ENCODE measurements at places on chromosomes 5 and 9. TPM values are rescaled to one million over a fixed set of nuclear protein-coding genes. Genes with fewer than 3 reads are reported as not detected.

DNA sequence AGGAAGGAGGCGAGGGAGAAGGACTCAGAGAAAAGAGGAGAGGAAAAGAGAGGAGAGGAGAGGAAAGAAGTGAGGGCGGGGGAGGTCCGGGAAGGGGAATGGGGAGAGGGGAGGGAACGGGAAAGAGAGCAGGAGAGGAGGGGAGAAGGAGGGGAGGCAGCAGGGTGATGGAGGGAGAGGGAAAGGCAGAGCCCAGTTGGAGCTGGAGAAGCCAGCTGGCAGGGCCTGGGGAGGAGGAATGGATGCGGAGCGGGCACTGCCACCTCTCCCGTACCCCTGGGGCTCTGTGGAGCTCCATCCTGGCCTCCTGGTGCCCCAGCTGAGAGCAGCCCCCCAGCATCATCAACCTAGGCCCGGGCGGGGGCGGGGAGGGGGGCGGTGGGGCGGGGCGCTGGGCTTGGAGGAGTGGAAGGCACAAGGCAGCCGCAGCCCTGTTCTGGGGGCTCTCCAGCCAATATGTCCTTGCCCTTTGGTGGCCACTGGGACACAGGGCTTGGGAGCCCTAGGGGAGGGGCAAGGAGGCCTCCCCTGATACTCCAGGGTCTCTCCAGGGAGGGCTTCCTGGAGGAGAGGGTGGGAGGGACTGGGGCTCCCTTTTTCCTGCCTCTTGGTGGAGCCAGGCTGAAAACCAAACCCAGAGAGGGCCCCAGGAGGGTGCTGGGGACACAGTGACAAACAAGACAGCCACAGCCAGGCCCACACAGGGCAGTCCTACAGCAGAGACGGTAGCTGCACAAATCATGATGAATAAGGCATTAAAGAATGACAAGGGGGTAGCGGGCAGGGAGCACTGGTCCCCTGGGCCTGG lies 123.7 kb downstream of the C9orf50 start:
- peaks cover 26% of the 10 kb centered on the region for H3K4me1 ChIP-seq
- H3K27ac ChIP-seq, result peak overlapping the region; percentile 92
- H3K27me3 ChIP-seq, result no peaks in the 10 kb centered on the region
- peak overlapping the region; percentile 81 for H3K4me3 ChIP-seq

GRCh38 chr5:50947906-50948683 lies 281.7 kb downstream of the PARP8 start:
- no peaks in the 10 kb centered on the region for H3K36me3 ChIP-seq
- H3K27ac ChIP-seq, result no peak overlapping the region
- no peak for DNase-seq
- H3K27me3 ChIP-seq, result no peaks in the 10 kb centered on the region

GRCh38 chr9:117970276-117971050 lies 266.3 kb downstream of the TLR4 start:
- H3K4me3 ChIP-seq, result no peak overlapping the region
- no peaks in the 10 kb centered on the region for H3K4me1 ChIP-seq
- no peaks in the 10 kb centered on the region for H3K36me3 ChIP-seq
- no peak for DNase-seq
- H3K27me3 ChIP-seq, result no peaks in the 10 kb centered on the region
- H3K27ac ChIP-seq, result no peak overlapping the region

- H3K27ac ChIP-seq, result peak overlapping the region; percentile 99
- peaks cover 24% of the 10 kb centered on the region for H3K4me1 ChIP-seq
- H3K36me3 ChIP-seq, result no peaks in the 10 kb centered on the region
- peak overlapping the region; percentile 95 for H3K4me3 ChIP-seq
- DNase-seq, result no peak
These were observed 315 bp downstream of the PIK3R1 start for GRCh38 chr5:68215898-68216244.

DNA sequence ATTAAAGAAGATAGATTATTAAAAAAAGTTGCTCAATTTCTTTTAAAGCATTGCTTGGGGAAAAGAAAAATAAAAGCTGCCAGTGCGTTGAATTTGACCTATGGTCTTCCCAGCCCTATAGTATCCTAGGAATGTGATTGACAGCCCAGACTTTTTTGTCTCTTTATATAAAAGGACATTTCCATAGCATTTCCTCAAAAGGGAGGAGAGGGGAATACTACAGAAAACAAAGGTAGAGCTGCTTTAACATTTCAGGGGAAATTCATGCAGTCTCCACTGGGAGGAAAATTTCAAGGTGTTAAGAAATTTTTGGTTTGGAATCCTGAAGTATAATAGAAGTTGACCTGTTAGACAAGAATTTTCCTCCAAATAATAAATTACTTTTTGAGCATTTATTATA lies 17.9 kb upstream of the GPR151 start:
- no peaks in the 10 kb centered on the region for H3K36me3 ChIP-seq
- H3K27me3 ChIP-seq, result no peaks in the 10 kb centered on the region
- H3K4me1 ChIP-seq, result no peaks in the 10 kb centered on the region
- no peak overlapping the region for H3K4me3 ChIP-seq
- H3K27ac ChIP-seq, result no peak overlapping the region

- no peaks in the 10 kb centered on the region for H3K36me3 ChIP-seq
- H3K4me1 ChIP-seq, result peaks cover 8% of the 10 kb centered on the region
- H3K27me3 ChIP-seq, result no peaks in the 10 kb centered on the region
- no peak for DNase-seq
- peak overlapping the region; percentile 33 for H3K27ac ChIP-seq
These were observed 2.3 kb upstream of the AK3 start for GRCh38 chr9:4743131-4743875.

DNA sequence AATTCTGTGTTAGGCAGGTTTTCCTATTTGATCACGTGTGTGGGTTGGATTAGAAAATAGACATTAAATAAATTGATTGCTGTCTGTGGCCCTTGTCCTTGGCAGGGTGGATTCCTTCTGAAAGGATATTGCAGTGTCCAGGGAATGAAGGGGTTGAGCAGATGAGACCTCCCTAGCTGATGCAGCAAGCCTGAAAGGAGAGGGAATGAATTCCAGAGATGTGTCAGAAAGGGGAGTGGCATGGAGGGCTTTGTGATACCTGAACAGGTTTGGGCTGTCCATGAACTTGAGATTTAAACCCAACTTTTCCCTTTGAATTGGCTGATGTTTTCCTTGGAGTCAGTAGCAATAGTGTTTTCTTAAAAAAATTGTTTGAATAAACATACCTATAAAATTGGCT lies 66.8 kb downstream of the ADCY2 start:
- no peak overlapping the region for H3K27ac ChIP-seq
- H3K36me3 ChIP-seq, result no peaks in the 10 kb centered on the region
- no peak overlapping the region for H3K4me3 ChIP-seq
- DNase-seq, result no peak
- H3K4me1 ChIP-seq, result peaks cover 21% of the 10 kb centered on the region
- H3K27me3 ChIP-seq, result no peaks in the 10 kb centered on the region

GRCh38 chr5:6202149-6202967 lies 176.0 kb downstream of the MED10 start:
- H3K4me1 ChIP-seq, result no peaks in the 10 kb centered on the region
- H3K36me3 ChIP-seq, result no peaks in the 10 kb centered on the region
- no peak overlapping the region for H3K4me3 ChIP-seq

- no peaks in the 10 kb centered on the region for H3K27me3 ChIP-seq
- H3K4me3 ChIP-seq, result no peak overlapping the region
- no peak for DNase-seq
- peaks cover 4% of the 10 kb centered on the region for H3K4me1 ChIP-seq
These were observed 25.6 kb downstream of the CSF2 start for GRCh38 chr5:132099076-132099748.

DNA sequence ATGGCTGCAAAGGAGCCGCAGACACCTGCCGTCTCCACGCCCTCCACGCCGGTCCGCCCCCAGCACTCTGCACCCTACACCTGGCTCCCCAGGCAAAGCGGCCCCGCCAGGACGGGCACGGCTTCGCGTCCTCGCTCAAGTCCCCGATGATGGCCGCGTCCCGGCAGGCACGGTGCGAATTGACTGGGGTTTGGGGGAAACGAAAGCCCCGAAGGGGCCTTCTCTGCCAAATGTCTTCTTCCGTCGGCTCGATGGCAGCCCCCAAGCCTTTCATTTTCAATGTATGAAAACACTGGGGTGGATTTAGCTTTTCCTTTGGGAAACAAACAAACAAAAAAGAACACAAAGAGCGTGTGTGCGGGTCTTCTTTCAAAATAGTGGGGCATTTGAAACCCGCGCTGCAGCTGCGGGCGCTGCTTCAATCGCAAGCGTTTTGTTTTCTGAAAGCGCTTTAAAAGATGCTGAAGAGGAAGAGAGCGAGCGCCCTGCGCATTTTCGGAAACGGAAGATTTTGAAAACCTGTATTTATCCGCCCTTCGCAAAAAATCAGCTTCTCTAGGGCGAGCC lies 160.0 kb downstream of the RMI1 start:
- H3K36me3 ChIP-seq, result no peaks in the 10 kb centered on the region
- H3K27ac ChIP-seq, result no peak overlapping the region
- H3K4me1 ChIP-seq, result peaks cover 7% of the 10 kb centered on the region
- H3K4me3 ChIP-seq, result peak overlapping the region; percentile 56
- no peaks in the 10 kb centered on the region for H3K27me3 ChIP-seq
- peak; percentile 54 for DNase-seq

DNA sequence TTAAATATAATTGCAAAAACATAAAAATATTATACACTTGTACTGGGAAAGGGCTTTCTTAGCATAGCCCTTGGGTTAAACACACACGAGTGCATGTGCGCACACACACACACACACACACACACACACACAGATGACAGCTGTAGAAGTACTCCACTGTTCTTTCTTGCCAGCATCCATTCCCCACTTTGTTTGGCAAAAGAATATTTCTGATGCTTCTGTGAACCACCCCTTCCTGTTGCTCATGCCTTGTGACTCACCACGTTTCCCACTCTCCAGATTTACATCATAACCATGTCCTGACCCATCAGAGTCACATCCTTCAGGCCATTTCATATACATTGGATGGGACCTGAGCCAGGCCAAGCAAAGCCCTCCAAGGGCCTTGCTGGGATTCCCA lies 280.1 kb downstream of the DNAH5 start:
- no peak overlapping the region for H3K4me3 ChIP-seq
- H3K36me3 ChIP-seq, result no peaks in the 10 kb centered on the region
- no peaks in the 10 kb centered on the region for H3K4me1 ChIP-seq
- no peak overlapping the region for H3K27ac ChIP-seq
- H3K27me3 ChIP-seq, result no peaks in the 10 kb centered on the region

DNA sequence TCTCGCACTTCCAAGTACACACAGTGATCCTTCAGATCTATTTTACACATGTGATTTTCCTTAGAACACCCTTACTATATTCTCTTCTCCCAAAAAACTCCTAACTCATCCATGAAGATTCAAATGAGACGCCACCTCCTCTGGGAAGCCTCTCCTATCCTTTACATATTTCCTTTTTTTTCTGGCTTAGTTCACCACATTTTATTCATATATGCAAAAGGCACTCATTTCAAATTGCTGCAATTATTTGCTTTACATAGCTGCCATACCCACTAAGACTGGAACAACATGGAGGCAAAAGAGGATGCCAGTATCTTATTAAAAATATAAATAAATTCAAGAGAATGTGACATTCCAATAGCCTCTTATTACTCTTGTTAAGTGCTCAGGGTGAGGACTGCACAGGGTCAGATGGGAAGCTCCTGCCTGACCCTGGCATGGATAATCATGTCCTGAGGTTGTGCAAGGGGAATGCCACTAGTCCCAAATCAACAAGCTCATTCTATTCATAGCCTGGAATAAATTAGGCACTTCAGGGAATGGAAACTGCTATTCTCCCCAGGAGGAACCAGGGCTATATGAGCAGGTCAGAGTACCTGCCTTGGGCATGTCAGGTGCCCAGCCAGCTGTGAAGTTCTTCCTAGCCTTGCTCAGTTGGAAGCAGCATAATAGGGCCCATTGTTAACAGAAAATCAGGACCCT lies 262.9 kb downstream of the FBXL17 start:
- H3K4me1 ChIP-seq, result no peaks in the 10 kb centered on the region

LCN10 gene
- 4.9 TPM for total RNA-seq

GRCh38 chr5:161403996-161404395 lies 142.5 kb downstream of the GABRB2 start:
- no peak overlapping the region for H3K4me3 ChIP-seq
- H3K36me3 ChIP-seq, result no peaks in the 10 kb centered on the region
- no peaks in the 10 kb centered on the region for H3K27me3 ChIP-seq
- H3K27ac ChIP-seq, result no peak overlapping the region
- peaks cover 3% of the 10 kb centered on the region for H3K4me1 ChIP-seq
- DNase-seq, result no peak

DNA sequence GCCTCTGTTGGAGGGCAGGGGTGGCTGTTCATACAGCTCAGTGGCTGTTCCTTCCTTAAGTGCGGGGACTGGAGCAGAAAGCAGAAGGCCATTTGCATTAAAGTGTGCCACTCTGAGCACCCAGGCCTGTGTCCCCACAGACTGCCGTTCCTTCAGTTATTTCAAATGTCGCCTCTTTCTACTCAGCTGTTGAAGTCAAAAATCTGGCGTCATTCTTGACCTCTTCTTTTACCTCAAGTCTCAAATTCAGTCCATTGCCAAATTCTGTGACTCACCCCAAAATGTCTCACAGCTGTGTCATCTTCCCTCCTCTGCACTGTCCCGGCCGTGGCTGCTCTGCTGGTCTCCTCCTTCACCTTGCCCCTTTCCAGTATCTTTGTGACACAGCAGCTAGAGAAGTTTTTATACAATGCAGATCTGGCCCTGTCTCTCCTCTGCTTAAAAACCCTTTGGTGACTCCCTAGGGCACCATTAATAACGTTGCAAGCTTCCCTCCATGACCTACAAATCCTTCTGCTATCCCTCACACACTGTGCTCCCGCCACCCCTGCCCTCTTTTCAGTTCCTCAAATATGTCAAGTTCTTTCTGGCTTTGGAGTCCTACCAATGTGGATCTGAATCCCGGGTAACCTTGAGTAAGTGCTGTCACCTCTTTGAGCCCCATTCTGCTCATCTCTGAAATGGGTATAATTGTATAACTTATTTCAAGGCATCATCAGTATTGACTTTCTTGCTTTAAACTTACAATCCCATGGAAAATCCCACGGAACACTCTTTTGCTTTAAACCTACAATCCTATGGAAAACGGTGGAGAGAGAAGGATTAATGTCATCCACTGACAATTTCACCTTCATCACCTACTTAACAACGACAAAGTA lies 98.3 kb upstream of the BOD1 start:
- no peaks in the 10 kb centered on the region for H3K27me3 ChIP-seq
- H3K4me3 ChIP-seq, result no peak overlapping the region
- no peaks in the 10 kb centered on the region for H3K36me3 ChIP-seq
- no peaks in the 10 kb centered on the region for H3K4me1 ChIP-seq
- no peak for DNase-seq

DNA sequence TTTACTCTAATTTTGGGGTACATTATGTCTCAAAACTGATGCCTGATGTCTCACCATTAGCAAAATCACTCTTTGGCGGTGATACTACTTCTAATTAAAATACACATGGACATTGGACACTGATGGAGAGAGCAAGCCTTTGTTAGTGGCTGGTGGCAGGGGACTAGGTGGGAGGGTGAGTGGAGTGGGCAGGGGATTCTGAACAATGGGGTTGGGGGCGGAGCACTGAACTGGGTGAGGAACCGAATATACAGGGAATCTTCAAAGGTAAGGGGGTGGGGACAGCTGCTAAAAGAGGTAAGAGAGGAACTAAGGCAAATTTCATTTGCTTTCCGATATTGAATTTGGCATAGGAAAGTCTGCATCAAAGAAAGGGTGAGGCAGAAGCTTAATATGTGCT lies 88.8 kb downstream of the CARTPT start:
- no peaks in the 10 kb centered on the region for H3K36me3 ChIP-seq
- H3K4me3 ChIP-seq, result no peak overlapping the region
- H3K27me3 ChIP-seq, result no peaks in the 10 kb centered on the region
- no peak for DNase-seq
- no peaks in the 10 kb centered on the region for H3K4me1 ChIP-seq
- H3K27ac ChIP-seq, result no peak overlapping the region

GRCh38 chr9:94852373-94852772 lies 125.9 kb downstream of the AOPEP start:
- no peak for DNase-seq
- no peaks in the 10 kb centered on the region for H3K36me3 ChIP-seq
- no peaks in the 10 kb centered on the region for H3K27me3 ChIP-seq
- H3K27ac ChIP-seq, result no peak overlapping the region
- H3K4me1 ChIP-seq, result peaks cover 17% of the 10 kb centered on the region
- H3K4me3 ChIP-seq, result no peak overlapping the region

All from psoas muscle (tissue), 8 donors.